Activated T-helper 1 cell treated with anti-CD3 and anti-CD28 coated beads, Interleukin-2, amount 50 U/mL, for 16 hours (primary cell): ENCODE measurements at places on chromosomes 16 and 17.

GRCh38 chr17:82791532-82791931 is 39.7 kb downstream of the TBCD start:
- no peak for DNase-seq

GRCh38 chr16:515175-515938 is 12.2 kb upstream of the CAPN15 start:
- no peak for DNase-seq

DNA sequence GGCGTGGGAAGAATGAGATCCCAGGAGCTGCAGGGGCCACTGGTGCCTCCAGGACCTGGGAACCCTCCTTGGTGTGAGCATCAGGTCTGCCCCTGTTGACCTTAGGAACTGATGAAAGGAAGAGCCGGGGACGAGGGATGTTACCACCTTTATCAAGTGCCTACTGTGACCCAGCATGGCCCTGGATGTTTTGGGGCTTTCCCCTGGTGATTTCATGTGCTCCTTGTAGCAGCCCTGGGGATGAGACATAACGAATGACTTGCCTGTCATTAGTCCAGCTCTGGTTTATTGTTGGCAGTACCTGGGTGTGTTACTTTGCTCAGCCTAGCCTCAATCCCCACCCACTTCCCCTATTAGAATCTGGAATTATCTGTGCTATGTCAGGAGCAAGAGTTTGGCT is 39.9 kb downstream of the WSCD1 start:
- no peak for DNase-seq

DNA sequence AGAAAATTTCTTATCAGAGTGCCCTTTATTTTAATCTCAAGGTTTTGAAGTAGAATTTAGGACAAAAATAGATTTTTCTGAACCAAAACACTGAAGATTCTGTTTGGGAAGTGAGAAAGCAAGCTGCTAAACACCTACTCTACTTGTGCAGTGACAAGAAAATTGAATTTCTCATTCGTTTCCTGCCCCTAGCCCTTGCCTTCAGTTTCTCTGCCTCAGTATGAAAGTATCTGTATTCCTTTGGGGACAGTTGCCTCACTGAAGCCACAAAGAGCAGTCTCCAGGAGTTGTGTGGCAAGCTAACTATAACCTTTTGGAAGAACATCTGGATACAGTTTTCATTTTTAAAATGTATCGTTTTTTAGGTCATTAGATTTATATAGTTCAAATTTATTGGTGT is 19.7 kb downstream of the MOSMO start:
- no peak for DNase-seq

DNA sequence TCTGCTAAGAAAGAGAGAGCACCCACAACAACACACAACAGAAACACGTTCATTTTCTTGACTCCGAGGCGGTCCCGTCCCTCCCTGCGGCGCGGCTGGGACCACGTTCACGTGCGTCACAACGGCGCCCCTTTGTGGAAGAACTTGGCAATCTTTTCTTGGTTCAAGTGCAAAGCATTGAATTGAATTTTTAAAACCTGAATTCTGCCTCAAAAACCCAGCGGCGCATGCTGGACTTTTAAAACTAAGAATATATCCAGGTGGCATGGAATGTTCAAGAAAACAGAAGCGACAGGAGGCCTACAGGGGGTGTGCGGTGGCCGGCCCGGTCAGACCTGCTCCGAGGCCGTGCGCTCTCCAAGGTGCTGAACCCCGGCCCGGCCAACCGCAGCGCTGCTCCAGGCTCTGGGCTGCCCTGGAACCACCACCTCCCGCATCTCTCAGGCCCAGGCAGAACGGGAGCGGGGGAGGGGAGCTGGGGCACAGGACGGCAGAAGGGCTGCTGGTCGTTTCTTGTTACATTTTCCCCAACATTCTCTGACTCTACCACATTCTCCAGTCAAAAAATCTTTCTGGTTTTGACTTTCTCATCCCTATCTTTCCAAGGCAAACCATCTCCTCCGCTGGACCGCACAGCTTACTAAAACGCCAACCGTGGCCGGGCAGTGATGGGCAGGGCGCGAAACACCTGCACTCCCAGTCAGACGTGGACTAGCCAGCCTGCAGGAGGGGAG is 3.4 kb upstream of the HEXD start:
- peak; percentile 51 for DNase-seq

DNA sequence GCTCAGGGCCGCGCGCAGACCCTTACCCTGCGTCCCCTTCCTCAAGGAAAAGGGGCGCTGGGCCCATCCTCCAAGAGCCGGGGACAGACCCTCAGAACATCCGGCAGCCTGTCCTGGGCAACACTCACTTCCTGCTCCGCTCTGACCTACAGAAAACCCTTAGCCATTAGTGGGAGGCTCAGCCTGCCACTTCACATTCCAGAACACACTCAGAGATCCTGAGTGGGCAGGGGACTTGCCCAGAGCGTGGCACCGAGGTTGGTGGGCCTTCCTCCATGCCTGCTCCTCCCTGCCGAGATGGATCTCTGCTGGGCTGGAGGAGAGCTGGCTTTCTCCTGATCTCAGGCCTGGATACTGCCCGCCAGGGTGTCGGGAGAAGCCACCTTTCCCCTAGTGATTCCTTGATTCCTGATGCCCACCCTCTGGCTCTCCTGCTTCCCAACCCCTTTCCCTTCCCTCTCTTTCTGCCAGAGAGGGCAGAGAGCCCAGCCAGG is 1.5 kb downstream of the SCARF1 start:
- DNase-seq, result no peak

GRCh38 chr17:67562005-67562404 is 155.7 kb upstream of the NOL11 start:
- DNase-seq, result no peak

DNA sequence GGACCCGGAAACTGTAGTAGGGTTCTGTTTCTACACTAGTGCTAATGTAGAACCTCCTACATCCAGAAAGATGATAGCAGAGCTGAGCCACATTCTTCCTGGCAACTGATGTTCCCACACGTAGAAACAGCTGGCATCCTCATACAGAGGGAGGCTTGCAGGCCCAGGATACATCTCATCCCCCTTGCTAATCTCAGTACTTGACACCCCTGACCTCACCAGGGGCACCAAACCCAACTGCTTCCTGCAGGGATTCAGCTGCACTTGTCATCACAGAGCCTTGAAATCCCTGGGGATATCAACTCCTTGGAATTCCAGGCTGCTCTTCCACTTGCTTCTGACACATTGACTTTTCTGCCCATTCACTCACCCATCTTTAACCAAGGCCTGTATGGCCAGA is 75.2 kb upstream of the HSBP1 start:
- DNase-seq, result no peak

DNA sequence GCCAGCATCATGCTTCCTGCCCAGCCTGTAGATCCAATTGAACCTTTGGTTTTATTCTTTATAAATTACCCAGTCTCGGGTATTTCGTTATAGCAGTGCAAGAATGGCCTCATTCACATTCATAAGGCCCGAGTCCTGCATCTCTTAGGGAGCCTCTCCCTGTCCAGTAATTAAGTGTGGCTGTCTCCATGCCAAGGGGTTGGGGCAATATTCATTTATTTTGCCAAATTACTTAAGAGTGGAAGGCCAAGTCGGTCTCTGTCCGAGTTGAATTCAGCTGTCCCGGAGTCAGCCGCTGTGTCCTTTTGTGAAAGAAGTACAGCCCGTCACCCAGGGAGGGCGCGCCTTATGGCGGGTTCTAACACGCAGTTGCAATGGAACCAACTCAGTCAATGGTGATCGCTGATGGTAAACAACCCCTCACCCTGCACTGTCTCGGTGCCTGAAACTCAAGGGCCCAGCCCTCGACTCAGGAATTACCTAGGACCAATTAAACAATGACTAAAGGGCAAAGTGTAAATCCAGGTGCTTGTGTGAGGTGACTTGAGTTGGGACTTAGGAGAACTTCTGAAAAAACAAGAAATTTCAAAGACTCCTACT is 22.2 kb downstream of the KIAA0513 start:
- DNase-seq, result no peak

DNA sequence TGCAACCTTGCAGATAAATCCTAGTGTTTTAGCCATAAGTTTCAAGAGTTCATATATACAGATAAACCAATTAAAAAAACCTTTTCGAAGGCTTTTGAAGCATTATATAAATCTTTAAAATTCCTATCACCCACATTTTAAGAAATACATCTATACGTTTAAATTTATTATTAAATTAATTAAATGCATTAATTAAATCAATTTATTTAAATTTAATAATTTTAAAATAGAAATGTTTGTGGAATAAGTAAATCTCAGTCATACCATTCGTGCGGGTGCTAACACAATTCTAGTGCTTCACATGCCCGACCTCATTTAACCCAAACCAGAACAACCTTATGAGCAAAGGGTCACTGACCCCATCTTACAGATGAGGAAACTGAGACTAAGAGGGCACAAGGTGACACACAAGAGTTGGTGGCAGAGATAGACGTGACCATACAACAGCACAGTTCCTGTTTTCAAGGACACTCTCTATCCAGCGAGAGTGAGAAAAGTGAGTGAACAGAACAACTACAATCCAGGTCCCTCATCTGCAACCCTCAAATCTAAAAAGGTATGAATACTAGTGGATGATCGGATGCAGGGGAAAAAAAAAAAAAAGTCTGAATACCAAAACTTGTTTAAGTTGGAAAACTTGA is 1.4 kb downstream of the NSMCE1 start:
- DNase-seq, result no peak

- peak; percentile 45 for DNase-seq
Measured at GRCh38 chr17:29565643-29566472, 979 bp downstream of the ABHD15 start.

DNA sequence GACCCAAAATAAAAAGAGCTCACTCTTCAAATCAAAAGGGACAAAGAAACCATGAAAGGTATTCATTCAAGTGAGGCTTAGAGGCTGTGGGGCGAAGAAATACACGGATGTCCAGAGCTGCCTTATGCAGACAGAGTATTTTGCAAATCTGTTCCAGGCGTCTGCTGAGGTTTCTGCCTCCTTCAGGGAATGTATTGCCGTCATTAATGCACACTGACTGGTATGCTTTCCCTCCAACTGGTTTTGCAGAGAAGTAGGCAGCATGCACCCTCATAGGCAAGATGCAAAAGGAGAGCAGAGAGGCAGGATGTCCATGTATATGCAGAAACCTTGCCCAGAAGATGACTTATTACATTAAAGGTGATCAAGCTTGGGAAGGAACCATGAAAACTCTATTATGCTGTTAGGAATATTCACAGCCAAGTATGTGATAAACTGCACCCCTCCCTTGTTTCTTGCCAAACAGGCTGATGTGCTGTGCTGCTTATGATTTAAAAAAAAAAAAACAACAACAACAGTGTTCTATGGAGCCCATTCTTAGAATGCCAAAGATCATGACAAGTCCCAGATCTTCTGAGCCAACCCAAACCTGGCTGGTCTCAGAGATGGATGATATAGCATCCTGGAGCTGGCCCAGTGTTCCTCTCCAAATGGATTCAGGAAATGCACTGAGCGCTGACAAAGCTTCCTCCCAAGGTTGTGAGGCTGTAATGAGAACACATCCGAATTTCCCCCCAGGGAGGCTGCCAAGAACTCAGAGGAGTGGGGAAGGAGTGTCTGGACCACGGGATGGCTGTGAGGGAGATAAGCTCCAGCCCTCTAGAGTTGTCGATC is 77.6 kb upstream of the HLF start:
- DNase-seq, result no peak

GRCh38 chr17:44348234-44348987 is 3.3 kb downstream of the GRN start:
- no peak for DNase-seq

- DNase-seq, result no peak
Measured at GRCh38 chr16:50121278-50121677, 31.8 kb upstream of the TENT4B start.

DNA sequence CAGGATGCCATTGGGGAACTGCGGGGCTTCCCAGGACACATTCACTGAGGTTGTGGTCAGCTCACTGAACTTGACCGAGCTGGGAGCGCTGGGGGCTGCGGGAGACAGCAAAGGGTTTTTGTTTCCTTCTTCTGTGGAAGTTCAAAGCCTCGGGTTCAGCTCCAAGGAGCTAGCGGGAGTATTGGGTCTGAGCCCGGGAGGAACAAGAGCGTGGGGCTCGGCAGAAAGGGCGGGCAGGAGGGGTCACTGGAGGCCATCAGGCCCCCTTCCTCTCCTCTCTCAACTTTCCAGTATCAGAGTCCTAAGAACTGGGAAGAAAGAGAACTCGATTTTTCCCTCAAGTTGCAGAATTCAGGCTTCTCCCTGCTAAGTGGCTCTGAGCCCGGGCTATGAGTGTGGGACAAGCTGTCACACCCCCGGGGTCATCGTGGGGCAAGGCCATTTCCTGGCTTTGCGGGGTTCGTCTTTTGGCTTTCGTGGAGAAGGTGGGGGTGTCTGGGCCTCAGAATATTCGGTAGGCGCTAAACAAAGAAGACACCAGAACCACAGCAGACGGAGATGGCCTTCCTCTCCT is 53.6 kb upstream of the CDC42EP4 start:
- no peak for DNase-seq

DNA sequence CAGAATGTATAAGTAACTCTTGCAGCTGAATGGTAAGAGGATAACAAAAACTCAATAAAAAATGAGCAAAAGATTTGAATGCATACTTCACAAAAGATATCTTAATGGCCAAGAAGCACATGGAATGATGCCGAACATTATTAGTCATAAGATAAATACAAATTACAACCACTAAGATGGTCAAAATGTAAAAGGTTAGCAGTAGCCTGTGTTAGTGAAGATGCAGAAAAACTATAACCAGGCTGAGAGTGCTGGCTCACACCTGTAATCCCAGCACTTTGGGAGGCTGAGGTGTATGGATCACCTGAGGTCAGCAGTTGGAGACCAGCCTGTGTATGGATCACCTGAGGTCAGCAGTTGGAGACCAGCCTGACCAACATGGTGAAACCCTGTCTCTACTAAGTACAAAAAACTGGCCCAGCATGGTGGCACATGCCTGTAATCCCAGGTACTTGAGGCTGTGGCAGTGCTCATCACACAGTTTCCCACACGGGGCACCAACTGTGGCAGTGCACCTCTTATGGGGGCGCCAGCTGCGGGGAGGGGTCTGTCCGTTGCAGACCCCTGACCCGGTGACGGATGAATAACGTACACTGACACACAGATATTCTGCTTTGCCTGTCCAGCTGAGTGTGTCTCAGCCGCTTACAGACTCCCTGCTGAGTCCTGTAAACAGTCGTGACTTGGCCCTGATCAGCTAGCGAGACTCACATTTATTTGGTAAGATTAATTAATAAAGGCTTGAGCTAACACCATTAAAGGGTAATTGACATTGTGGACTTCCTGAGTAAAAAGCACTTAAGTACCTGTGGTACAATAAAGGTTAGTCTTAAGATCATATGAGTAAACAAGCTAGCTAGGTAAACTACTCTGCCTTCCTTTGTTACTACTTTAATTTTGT is 45.7 kb upstream of the FAM20A start:
- no peak for DNase-seq

GRCh38 chr17:42315402-42316156 is 27.3 kb downstream of the STAT5A start:
- DNase-seq, result no peak

GRCh38 chr16:13554005-13554404 is 365.9 kb upstream of the ERCC4 start:
- DNase-seq, result no peak
